Stimulated activated CD4-positive, alpha-beta T cell treated with anti-CD3 and anti-CD28 coated beads, Interleukin-12 subunit alpha, Interleukin-12 subunit beta, amount 100 ng/mL, for 4 hours (primary cell): ENCODE measurements at places on chromosomes 2 and 18.

DNA sequence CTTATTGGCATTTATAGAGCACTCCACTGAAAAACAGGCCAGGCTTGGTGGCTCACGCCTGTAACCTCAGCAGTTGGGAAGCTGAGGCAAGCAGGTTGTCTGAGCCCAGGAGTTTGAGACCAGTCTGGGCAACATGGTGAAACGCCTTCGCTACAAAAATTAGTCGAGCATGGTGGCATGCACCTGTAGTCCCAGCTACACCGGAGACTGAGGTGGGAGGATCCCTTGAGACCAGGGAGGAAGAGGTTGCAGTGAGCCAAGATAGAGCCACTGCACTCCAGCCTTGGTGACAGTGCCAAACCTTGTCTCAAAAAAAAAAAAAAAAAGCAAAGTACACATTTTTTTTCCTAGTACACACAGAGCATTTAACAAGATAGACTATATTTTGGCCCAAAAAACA lies 96.1 kb downstream of the TGIF1 start:
- no peak for DNase-seq

GRCh38 chr2:134175834-134176233 lies 78.0 kb upstream of the MGAT5 start:
- no peak for DNase-seq

- no peak for DNase-seq
Measured at GRCh38 chr2:9666306-9666705, 35.5 kb upstream of the YWHAQ start.

DNA sequence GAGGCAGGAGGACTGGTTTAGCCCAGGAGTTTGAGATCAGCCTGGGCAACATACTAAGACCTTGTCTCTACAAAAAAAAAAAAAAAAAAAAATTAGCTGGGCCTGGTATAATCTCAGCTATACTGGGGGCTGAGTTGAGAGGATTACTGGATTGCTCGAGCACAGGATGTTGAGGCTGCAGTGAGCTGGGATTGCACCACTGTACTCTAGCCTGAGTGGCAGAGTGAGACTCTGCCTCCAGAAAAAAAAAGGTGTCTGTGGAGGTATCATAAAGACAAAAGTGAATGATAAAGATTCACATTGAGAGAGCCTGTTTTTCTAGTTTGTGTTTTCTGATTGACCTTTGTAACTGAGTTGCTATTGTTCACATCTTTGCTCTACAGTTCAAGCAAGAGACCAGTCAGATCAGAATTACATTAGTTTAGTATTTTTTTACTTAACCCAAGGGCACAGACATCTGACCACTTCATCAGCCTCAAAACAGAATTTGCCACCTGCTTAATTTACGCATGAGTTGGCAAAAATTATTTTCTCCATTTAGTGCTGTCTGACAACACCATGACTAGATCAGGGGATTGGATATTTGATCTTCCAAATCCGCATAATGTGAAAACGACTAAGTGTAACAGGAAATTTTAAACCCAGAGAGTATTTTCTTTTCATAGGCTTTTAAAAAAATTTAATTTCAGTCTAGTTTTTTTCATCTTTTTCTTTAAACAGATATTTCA lies 271.0 kb downstream of the TGIF1 start:
- no peak for DNase-seq

- DNase-seq, result no peak
Measured at GRCh38 chr2:120437604-120438000, 91.7 kb downstream of the INHBB start.

DNA sequence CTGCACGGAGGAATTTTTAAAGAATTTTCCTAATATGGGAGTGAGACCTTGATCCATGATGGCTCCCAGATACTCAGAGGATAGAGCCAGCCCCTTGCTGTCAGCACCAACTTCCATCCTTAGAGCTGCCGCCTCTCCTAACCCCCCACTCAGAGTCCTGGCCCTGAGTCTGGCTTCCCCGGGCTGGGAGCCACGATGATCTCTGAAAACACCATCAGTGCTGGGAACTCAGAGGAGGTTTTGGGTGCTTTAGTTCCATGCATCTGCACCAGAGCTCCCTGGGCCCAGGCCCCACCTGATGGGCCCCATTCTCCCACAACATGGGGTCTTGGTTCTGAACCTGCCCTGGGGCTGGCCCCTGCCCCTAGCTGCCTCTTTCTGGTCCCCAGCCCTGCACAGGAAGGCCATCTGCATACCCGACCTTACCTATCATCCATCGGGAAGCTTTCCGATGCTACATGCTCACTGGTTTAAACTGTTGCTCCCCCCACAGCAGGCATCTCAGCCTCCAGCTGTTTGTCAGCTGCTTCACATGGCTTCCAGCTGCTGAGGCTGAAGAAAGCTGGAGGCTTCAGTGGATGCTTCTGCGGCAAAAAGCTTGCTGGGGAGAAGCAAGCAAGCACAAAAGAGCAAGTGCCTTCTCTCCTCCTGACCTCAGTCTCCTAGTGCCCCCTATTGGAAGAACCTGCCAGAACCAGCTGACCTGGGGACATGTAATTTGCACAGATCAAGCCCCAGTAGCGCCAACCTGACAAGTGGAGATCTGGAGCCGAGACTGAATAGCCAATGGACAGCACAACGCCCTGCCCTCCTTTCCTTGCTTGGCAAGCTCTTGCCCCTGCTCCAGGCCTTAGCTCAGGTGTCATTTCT lies 24.2 kb upstream of the RHOB start:
- DNase-seq, result no peak

DNA sequence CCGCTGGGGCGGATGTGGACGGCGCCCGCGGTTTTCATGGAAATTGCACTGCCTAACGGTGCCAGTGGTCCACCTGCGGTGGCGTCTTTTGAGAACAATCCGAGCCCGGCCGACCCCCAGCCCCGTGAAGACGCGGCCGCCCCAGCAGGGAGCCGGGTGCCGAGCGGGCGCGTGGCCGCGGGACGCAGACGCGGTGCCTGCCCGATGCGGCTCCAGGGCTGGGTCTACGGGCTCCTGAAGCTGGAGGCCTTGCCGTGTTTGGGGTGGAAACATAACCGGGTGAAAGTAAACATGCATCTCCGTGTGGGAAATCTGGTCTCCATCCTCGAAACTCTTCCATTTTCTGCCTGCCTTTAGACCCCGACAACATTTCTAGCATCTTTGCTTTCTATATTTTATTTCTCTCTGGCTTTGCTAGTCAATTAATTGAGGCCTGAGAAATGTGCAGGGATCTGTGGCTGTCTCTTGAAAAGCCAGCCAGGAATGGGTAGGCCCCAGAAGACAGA lies 572 bp downstream of the INPP4A start:
- no peak for DNase-seq
